GM20000 (cell line): ENCODE measurements at places on chromosomes 2 and 18.

DNA sequence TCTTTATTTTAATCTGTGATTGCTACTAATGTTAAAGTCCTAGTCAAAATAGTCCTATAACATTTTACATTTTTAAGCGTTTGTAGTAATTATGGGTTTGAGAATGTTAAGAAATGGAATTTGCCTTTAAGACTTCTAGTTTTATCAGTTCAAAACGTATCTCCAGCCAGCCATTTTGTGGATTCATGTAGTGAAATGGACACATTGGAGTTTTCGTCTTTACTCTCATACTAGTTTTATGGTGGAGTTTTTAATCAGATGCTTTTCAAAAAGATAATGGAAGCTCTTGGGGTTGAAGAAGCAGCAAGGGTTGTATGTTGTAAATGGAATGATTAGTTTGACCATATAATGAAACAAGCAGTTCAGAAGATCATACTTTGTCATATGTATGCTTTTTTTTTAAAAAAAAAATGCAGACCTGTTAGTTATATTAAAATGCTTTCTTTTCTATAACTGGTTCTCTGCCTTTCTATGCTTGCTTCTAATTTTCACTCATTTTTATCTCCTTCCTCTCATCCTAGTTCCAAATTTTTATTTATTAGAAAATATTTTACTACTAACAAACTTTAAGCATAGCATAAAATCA is 16.6 kb downstream of the VAPA start:
- no peak for DNase-seq

- DNase-seq, result no peak
These were observed 58.5 kb downstream of the ADD2 start for GRCh38 chr2:70709275-70710037.

GRCh38 chr2:60735496-60736250 is 20.4 kb upstream of the PAPOLG start:
- DNase-seq, result peak; percentile 23

DNA sequence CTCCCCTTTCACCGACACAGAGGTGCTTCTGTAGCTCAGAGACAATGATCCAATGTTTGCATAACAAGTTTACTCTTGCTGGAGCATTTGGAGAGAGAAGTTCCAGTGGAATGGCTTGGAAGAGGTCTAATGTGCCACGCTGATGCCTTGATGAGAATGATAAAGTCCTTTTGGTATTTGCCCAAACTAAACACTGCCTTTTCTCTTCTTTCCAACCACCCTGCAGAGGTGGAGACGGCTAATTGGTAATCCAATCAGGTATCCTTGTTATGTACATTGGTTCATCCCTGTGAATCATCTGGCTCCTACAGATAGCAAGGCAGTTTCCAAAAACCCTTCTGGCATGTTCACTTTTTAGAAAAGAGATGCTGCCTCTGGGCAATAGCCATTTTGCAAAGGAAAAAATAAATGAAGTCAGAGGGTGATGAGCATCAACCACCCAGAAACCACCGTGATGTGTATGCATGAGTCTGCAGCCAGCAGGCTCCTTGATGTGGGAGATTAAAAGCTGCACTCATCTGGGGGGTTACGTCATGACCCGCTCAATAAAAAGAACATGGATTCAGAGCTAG is 40.6 kb downstream of the KIAA2012 start:
- DNase-seq, result no peak

DNA sequence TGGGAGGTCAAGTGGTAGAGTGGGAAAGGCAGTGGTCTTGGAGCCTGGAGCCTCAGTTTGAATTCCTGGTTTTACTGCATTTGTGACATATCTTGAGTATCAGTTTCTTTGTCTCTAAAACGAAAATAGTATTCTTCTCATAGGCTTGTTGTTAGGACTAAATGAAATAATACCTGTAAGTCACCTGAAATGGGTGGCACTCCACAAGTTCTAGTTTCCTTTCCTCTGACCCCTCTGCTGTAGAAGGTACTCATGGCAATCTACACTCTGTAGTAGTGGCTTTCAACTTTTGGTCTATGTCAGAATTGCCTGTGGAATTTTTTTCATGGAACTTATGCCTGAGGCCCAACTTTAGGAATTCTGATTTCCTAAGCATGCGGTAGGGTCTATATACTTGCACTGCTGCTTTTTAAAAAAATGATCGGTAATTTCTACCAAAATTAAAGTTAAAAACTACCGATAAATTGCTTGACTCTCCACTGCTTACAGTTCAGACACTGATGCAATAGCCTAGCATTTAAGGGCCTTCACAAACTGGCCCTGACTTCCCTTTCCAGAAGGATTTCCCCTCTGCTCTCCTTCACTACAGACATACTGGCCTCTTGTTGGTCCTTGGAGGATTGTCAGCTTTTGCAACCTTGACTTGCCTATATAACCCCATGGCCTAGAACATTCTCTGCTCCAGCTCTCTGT is 47.2 kb downstream of the PLEK start:
- no peak for DNase-seq

- DNase-seq, result no peak
These were observed 1359.7 kb upstream of the NRXN1 start for GRCh38 chr2:52391621-52392020.

GRCh38 chr2:73983322-73984202 is 1.1 kb upstream of the TET3 start:
- DNase-seq, result peak; percentile 45

GRCh38 chr2:198517976-198518375 is 713.6 kb downstream of the PLCL1 start:
- DNase-seq, result no peak

- no peak for DNase-seq
These were observed 56.7 kb downstream of the GPR39 start for GRCh38 chr2:132473174-132473883.

DNA sequence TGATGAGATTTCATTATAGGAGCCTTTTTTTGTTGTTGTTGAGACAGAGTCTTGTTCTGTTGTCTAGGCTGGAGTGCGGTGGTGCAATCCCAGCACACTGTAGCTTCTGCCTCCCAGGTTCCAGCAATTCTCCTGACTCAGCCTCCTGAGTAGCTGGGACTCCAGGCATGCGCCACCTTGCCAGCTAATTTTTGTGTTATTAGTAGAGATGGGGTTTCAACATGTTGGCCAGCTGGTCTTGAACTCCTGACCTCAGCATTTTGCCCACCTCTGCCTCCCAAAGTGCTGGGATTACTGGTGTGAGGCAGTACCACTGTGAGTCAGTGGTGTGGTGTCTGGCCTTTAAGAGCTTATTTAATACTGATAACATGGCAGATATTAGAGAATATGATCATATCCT is 60.1 kb downstream of the MOB4 start:
- DNase-seq, result no peak

GRCh38 chr2:144801766-144802165 is 281.8 kb upstream of the ZEB2 start:
- no peak for DNase-seq

GRCh38 chr2:128347701-128348539 is 29.3 kb upstream of the HS6ST1 start:
- no peak for DNase-seq

- DNase-seq, result no peak
These were observed 63.8 kb downstream of the RTP5 start for GRCh38 chr2:241933179-241933911.

DNA sequence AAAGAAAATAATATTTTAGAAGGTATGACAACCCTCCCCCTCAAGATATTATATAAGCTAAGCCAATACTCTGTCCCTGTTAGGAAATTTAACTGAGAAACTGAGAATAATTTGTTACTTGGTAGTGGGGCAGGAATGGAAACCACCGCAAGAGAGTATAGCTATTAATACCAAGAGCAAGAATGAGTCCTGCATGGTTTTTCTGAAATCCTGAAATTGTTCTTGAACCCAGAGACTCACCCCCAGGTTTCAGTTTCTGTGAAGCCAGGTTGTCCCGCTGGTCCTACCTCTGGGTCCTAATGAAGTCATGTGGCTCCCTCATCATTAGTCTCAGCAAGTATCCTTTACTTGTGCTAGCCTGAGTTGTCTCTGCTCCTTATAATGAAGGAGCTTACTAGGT is 671.0 kb upstream of the ACVR2A start:
- DNase-seq, result no peak

GRCh38 chr2:202494300-202495229 is 118.4 kb downstream of the BMPR2 start:
- DNase-seq, result no peak

DNA sequence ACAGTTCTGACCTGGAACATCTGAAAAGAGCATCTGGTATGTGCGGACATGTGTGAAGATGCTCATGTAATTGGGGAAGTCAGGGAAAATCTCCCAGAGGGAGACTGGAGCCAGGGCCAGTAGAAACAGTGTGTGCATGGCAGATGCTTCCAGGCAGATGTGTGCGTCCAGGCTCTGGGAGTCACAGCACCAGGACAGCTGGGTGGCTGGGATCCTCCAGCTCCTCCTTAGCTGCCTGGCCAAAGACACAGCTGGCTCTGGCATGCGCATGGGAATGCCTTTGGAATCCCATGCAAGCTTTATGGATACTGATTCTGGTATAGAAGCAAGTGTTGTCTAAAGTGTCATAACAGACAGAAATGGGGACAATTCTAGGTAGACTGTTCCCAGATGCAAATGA is 369.7 kb downstream of the INSIG2 start:
- no peak for DNase-seq

DNA sequence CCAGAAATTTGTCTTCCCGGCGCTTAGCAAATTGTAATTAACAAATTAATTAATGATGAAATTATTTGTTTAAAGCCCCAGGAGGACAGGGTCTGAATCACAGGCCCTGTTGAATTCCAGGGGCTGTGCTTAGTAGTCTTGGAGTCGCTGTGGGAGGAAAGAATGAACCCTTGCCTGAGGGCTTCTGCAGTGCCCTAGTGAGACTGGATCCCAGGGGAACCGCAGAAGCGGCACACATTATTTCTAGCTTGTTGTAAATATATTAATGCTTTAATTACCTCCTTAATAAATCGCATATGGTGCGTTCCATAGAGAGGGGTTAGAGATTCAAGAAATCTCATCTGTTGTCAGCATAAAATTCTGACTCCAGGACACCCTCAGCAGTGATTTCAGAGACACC is 235.4 kb downstream of the CELF4 start:
- DNase-seq, result no peak

GRCh38 chr2:236939721-236940231 is 145.9 kb upstream of the COPS8 start:
- DNase-seq, result no peak

- peak; percentile 74 for DNase-seq
These were observed at the start of gene ITGA6 for GRCh38 chr2:172427256-172427989. Gene ITGA6 (plus strand): TSS chr2:172427586.
